ENCODE measurements at places on chromosomes 4 and X.
A peak's percentile ranks its signal among the peaks of the same experiment; 100 is the strongest.

DNA sequence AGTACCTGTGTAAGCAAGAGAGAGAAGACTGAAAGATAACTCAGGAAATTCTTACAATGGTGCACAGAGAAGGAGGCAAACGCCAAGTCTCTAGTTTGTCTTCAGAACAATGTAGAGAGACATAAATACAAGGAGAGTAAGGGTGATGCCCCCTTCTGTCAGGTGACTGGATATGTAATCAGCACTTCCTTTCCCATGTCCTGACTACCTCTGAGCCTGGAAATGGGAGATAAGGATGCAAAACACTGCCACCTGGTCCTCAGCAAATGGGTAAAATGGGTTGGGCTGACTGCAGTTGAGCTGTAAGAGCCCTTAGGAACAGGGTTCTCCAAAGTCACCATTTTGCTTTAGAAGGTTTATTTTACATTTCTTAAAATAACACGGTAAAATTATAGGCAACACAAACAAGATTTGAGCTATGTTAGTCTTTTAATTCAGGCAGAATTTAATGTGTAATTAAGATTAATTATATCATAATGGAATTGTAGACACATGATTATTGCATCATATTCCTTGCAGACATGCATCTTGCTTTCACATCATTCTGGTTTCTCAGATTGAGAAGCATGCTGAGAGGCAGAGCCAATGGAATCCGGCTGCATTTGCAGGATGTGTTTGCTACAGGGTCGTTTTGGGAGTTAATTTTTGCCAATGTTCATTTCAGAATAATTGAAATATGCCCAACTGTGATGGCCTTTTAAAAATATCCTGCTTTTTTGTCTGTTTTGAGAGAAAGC lies 37.2 kb upstream of the ARX start:
- DNase-seq, result no peak

- no peak for DNase-seq
These were observed 44.8 kb downstream of the CLCN3 start for GRCh38 chr4:169665046-169665737.

GRCh38 chrX:154486396-154487207 lies at the start of gene UBL4A:
UBL4A (minus strand) TSS chrX:154486615; CDS start chrX:154486584, 31 bp downstream.
- peak; percentile 41 for DNase-seq

GRCh38 chrX:35890699-35891098 lies 28.8 kb upstream of the CFAP47 start:
- no peak for DNase-seq

GRCh38 chr4:149793459-149793858 lies 22.2 kb downstream of the IQCM start:
- no peak for DNase-seq

- DNase-seq, result no peak
These were observed 5.7 kb downstream of the SMIM20 start for GRCh38 chr4:25919676-25920075.

DNA sequence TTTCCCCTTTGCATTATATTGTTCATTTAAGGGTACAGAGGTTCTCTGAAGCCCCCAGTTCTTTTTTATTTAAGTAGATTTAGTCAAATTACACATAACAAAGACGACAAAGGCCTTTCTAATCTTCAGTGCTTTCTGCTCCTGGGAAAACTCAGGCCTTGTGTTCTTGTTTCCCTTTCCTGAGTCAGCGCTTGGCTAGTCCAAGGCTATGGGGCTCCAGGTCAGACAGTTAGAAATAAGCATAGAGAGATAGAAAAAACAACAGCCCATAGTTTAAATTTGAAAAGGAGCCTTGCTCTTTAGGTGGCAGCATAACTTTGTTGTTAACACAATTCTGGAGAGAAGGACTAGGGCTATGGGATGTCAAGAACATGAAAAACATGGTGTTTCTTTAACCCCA lies 97.3 kb downstream of the PPP1R2C start:
- no peak for DNase-seq

GRCh38 chr4:186728631-186729271 lies 5.1 kb upstream of the FAT1 start:
- DNase-seq, result no peak

- DNase-seq, result no peak
These were observed 206.1 kb downstream of the TBCK start for GRCh38 chr4:106109929-106110328.

GRCh38 chrX:36019125-36019524 lies 99.6 kb downstream of the CFAP47 start:
- DNase-seq, result no peak

DNA sequence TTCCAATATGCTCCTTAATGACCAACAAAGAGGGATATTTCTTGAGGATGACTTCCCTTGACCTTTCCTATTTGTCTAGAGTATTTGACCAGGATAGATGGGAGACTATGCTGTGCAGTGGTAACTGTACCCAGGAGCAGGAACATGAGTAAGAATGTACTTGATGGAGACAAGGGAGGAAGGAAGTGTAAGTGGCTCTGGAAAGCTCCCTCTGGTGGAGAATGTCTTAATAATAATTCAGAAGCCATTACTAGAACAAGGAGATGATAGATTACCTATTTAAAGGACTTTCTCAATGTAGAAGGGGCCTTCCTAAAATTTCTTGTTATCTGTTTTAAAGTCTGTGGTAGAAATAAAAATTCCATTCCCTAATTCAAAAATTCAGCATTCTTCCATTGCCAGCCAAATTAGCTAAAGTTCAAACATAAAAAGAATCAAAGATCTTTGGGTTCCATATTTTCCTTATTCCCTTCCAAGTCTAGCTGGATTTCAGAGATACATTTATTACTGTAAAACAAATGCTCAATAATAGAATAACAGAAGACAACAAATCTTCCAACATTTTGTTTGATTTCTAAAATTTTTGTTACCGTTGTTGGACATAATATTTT lies 83.8 kb downstream of the GRID2 start:
- no peak for DNase-seq

Measured in activated T-helper 2 cell treated with anti-CD3 and anti-CD28 coated beads, Interferon-gamma antibody, Interleukin-2, Interleukin-4, amounts not matched to agents 10 μg/mL and 5 μg/mL and 100 μg/mL, durations not matched to agents 14 hours and 24 hours and 36 hours (primary cell).